ENCODE measurements at places on chromosomes 3 and 15.
A peak's percentile ranks its signal among the peaks of the same experiment; 100 is the strongest.

- DNase-seq: no peak
These were observed 32.8 kb downstream of the GRIP2 start for GRCh38 chr3:14507305-14507741.

DNA sequence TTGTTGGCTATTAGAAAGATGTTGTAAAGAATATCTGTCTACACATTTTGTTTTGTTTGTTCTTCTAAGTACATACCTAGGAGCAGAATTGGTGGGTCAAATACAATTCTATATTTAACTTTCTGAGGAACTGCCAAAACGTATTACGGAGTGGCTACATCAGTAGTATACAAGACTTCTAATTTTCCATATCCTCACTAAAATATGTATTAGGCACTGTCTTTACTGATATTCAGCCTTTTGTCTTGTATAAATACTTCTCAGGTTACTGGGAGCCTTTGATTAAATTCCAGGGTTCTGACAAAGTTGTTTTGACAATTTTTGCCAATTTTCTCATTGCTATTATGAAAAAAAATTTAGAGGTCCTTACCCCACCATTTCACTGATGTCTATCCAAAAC is 146.7 kb downstream of the NR2E3 start:
- no peak for DNase-seq

GRCh38 chr15:65747265-65747664 is 44.8 kb downstream of the DENND4A start:
- DNase-seq: no peak

DNA sequence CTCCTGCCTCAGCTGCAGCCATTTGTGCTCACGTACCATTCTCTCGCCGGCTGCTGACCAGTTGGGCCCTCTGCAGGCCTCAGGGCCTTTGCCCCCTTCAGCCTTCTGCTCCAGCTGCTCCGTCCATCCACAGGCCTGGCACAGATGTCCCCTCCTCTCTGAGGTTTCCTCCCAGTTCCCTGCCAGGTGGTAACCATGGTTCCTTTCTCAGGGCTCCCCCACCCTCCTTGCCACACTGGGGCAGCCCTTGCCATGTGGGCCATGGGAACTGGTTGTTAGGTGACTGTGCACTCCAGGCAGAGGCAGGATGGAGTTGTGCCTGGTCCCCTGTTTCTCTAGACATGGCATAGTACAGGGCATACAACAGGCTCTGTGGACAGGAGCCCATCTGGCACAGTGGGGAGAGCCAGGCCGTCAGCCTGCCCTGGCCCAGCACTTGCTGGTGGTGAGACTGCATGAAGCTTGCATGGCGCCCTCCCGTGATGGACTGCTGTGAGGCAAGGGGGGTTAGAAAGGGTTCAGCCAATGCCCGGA is 148.9 kb downstream of the DNAJB8 start:
- no peak for DNase-seq

DNA sequence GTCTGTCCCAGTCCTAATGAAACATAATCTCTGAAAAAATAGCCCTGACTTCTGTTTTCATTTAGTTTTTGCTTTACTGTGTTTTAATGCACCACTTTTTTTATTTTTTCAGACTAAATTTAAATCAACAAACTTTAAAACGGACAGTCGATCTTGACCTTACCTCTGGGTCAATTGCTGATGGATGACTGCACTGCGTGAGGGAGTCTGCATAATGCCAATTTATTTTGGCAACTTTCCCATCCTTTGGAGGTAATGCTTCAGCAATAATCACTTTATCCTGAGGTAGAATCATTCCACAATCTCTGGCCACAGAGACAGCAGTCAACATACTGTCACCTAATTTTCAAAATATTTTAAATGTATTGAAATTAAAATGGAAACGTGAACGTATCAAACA is 32.5 kb upstream of the GP5 start:
- no peak for DNase-seq

DNA sequence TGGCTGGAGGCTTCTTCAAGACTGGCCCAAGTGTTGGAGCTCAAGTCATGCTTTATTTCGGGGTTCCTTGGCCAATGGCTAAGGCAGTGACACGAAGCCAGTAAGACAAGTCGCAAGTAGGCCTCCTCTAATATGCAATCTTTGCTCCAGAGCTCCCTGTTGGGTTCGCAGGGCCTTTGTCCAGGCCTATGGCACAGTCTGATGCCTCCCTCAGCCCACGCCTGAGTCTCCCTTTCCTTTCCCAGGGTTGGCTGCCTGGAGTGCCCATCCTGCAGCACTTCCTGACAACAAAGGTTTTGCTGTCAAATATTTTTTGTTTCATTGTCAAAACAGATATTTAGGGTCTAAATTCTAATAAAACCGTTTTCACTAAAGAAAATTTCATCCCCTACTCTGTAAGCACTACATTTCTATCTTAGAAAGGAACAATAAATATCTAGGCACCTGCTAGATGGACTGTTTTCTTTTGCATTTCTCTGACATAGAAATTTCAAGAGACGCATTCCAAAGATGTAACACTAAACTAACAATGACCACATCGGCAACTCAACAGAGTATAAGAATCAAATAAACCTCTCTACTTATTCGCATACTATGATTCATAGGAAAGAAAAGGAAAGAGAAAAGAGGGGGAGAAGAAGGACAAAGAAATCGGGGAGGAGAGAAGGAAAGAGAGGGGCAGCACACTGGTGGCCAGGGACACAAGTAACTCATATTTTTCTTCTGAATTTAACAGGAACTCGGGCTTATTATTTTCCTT is 393.1 kb upstream of the ATP11B start:
- DNase-seq: no peak

DNA sequence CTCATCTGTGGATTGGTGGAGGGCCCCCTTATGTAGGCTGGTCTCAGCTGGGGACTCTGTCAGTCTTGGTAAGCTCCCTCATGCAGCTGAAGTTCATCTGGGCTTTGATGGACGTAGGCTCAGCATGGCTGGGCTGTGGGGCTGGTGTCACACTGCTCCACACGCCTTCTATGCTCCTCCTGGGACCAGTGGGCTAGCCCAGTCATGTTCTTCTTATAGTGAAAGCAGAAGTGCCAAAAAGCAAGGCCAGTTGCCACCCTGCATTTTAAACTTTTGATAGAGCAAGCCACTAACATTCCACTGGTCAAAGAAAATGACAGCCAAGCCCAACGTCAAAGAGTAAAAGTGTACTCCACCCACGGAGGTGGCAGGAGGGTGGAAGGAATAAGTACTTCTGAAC is 165.5 kb downstream of the MEX3B start:
- DNase-seq: no peak

- DNase-seq: no peak
These were observed 101.3 kb downstream of the TMCO5A start for GRCh38 chr15:38035701-38036100.

DNA sequence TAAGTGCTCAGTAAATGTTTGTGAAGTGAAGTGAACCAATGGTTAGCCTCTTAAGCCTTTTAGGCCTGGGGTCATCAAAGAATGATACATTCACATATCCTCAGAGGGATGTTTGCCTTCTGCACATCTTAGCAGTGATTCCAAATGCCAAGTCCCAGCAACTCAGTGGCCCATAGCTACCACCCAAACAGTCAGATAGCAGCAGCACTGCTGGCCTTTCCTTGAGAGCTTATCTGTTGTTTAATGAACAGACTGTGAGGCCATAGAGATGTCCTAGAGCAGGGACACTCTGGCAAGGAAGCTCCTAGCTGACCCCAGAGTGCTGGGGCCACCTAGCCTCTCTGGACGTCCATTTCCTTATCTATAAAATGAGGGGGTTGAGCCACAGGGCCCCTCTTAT is 86.8 kb downstream of the CYP19A1 start:
- no peak for DNase-seq

GRCh38 chr3:108554913-108555571 is 34.2 kb downstream of the CIP2A start:
- DNase-seq: peak; percentile 3

DNA sequence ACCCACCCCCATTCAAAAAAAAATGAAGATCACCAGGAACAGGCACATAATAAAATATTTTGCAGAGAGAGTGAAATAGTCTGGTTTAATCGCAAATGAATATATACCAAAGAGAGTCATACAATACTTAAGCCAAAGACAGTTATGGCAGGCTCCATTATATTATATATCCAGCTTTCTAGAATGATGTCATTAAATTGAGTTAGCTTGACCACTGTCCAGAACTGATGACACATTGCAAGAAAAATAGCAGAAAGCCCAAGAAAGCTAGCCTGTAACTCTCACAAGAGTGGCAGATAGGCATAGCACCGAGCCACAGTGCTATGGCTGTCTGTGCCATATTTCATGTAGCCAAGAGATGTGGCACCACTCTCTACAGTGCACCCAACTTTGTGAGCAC is 231.9 kb upstream of the SEMA6D start:
- DNase-seq: no peak

- DNase-seq: peak; percentile 30
These were observed 19.8 kb upstream of the NUDT16 start for GRCh38 chr3:131361464-131362421.

DNA sequence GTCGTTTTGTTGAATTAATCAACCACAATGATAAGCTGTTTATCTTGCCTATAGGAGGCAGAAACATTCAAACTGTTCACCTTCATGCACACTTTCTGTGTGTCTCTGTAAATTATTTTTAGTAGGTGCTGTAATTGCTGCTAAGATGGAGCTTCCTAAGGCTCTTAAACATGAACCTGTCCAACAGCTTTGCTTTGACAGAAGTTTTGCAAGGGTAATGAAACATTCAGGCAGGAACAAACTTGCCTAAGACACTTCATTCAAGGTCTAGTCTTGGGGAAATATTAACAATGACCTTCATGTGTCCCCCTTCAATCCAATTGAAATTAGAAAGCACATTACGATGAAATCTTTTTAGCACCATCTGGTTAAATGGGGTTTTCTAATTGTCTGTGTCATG is 156.1 kb downstream of the DIPK2A start:
- no peak for DNase-seq

DNA sequence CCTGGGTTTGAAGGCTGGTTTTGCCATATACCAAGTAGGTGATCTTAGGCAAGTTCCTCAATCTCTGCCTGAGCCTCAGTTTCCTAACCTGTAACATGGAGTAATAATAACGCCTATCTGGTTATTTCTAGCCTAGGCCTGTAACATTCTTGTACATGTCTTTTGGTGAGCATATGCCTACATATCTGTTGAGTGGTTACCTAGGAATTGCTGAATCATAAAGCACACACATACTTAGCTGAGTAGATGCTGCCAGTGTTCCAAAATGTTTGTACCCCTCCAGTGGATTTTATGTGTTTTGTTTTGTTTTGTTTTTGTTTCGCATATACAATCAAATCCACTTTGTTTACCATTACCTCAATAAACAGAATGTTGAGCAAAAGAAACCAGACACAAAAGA is 17.4 kb upstream of the MFGE8 start:
- DNase-seq: no peak

DNA sequence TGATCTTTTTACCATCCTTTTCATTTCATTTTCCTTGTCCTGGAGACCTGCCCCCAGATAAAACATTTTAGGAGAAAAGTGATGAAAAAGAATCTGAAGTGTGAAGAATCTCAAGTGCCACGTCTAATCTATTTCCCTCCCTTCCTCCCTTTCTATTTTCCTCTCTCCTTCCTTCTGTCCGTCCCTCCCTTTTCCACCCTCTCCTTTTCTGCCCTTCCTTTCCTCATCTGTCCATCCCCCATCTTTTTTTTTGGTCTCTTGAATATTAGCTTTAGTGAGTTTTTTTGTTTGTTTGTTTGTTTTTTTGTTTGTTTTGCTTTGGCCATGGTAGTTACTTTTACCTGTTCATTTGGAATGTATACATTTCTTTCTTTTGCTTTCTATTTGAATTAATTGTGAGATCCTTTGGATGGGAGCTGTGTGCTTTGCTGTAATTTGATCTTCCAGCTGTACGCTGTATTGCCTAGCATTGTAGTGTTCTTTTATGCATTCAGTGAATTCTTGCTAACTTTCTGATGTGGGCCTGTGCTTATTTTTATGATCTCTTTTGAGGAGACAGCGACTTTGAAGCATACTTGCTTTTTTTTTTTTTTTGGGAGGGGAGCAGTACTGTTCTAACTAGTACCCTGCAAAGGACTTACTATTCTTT is 19.2 kb downstream of the CDIN1 start:
- no peak for DNase-seq

GRCh38 chr3:56997675-56998074 is 62.8 kb upstream of the SPATA12 start:
- DNase-seq: no peak

DNA sequence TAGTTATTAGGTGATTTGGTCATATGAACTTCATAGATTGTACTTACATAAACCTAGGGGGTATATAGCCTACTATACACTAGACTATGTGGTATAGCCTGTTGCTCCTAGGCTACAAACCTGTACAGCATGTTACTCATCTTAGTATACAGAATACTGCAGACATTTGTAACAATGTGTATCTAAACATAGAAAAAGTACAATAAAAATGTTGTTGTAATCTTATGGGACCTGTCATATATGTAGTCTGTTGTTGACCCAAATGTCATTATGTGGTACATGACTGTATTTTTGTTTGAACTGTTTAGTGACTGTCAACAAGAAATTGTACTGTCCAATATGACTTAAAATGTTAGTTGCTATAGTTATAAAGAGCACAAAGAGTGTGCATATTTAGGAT is 69.8 kb downstream of the TCF12 start:
- DNase-seq: no peak

DNA sequence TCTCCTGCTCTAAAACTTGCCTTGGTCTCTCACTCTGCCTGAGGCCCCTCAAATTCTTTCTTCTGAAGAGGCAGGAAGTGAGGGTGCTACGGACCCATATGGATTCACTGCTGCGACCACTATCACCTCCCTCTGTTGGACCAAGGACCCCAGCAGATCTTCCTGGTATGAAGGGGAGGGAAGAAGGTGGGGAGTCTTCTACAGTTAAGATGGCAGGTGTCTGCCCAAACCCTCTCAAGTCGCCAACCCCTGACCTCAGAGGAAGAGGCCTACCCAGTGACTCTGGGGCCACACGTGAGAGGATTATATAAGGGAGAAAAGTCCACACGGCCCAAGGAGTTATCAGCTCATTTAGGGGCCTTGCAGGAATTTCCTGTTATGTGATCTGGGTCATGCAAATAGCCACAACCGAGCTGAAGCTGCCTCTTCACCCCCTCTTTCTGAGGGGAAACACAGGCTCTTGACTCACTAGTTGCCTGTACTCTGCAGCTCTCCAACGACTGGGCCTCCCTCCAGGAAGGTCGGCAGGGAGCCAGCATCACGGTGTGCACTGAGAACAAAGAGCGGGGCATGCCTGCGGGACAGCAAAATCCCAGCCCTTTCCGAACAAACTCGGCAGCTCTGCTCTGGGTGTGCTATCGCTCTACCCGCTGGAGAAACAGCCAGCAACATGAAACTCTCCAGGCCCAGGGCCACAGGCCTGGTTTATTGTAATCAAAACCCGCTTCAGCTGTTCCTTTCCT is 116.0 kb downstream of the XXYLT1 start:
- DNase-seq: no peak

DNA sequence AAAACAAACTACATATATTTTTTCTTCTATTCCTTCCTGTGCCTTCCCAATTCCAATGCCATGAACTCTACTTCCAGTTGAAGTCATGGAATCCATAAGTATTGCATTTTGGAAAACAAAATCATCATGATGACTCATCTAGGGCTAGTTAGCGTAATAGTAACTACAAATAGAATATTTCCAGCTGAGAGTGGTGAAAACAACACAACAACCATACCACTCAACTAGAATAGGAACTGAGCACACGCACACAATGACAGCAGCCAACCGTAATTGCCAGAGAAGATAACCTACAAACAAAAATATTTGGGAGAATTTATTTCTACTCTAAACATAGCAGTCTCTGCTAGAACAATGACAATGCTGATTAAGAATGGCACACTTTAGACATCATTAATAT is 225.9 kb downstream of the FGF12 start:
- no peak for DNase-seq
